Activated naive CD4-positive, alpha-beta T cell (primary cell): ENCODE measurements at places on chromosomes 2 and 18.
A peak's percentile ranks its signal among the peaks of the same experiment; 100 is the strongest.

- no peak for DNase-seq
Measured at GRCh38 chr2:100198461-100199230, 56.3 kb upstream of the AFF3 start.

- no peak for DNase-seq
Measured at GRCh38 chr2:34985474-34985873, 1370.1 kb upstream of the CRIM1 start.

- no peak for DNase-seq
Measured at GRCh38 chr2:6791682-6792081, 74.0 kb downstream of the CMPK2 start.

- DNase-seq, result no peak
Measured at GRCh38 chr18:6741232-6741663, 11.7 kb downstream of the ARHGAP28 start.

DNA sequence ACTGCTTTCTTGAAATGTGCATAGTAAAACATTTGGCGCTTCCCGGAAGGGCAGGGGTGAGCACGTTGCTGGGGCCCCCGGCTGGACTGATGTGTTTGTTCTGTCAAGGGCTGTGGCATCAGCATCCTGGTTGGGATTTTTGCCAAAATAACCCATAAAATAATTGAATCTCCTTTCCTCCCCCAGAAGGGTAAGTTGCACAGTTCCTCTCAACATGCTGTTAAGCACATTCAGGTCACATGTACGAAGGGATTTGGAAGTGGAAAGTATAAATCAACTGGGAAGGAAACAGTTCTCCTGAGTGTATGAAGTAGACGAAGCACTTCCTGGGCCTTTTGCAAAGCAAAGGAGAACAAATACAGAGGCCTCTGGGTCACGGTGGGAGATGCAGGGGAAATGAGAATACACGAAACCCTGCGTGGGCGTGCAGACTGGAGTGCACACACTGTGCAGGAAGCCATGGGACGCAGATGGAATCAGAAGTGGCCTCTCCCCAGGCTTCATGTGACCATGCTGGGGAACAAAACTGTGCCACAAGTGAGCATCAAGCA is 183.9 kb downstream of the LPIN1 start:
- no peak for DNase-seq

DNA sequence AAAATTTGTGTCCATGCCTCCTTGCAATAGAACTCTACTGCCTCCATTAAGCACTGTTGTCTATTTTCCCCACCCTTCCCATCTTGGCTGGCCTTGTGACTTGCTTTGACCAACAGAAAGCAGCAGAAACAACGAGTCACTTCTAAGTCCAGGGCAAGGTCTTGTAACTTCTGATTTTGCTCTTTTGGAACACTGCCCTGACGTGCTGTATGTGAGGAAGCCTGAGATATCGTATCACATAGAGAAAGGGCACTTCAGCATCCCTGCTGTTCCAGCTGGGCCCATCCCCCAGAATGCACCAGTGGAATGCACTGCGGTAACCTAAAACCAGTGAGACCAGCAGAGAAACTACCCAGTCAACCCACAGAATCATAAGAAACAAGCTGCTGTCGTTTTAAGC is 28.1 kb downstream of the NCKAP1 start:
- DNase-seq, result no peak

GRCh38 chr18:79493211-79493800 is 97.6 kb downstream of the NFATC1 start:
- no peak for DNase-seq

GRCh38 chr2:217332866-217333265 is 473.0 kb upstream of the TNP1 start:
- DNase-seq, result no peak

DNA sequence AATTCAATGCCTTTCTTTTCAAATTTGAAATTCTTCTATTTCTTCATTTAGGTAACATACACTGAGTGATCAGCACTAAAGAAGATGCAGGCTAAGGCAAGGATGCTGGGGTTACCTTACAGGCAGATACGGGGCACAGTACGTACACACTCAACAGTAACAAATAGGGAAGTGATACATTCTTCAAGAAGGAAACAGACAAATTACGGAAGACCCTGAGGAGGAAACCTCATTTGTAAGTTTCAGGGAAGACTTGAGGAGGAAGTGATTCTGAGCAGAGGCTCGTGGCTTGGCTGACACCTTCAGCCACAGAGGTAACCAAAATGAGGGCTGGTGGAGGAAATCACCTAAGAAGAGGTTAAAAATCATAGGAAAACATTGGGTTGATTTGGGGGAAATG is 1108.3 kb upstream of the KLHL29 start:
- DNase-seq, result no peak

GRCh38 chr18:27004056-27004829 is 138.7 kb upstream of the AQP4 start:
- DNase-seq, result no peak

GRCh38 chr2:10951558-10952414 is 40.1 kb downstream of the KCNF1 start:
- no peak for DNase-seq

DNA sequence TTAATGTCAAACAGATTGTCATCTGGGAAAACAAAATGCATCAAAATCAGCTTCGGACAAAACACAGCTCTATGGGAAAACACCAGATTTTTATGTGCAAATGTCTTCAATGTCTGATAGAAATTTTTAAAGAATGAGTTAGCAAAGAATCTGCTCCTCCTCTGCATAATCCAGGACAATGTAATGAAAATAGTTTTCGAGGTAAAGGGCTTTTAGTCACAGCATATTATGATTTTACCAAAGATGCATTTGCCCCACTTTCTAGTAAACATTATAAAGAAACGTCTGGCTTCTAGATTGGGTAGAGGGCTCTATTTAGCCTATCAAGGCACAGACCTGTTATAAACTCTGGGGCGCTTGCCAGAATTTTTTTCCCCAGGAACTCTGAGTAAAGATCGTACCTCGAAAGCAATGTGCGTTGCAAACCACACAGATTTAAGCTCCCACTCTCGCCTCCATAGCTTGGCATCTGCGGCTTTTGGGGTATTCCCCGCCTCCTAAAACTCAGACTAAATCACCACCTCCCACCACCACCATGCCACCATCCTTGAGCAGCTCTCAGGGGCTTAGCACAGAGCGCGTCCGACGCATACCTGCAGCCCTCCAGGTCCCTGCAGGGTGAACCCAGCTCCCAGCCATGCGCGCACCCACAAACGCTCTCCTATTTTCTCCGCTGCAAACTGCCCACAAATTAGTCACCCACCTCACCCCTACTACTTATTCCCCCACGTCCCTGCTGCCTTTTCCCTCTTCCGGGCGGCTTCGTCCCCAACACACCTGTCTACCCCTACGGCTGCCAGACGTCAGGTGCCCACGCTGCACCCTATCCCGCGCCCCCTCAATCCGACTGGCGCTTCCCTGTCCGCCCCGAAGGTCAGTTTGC is 829 bp downstream of the ACVR1C start:
- peak; percentile 22 for DNase-seq

GRCh38 chr2:218282173-218282991 is 9.9 kb downstream of the TMBIM1 start:
- no peak for DNase-seq

DNA sequence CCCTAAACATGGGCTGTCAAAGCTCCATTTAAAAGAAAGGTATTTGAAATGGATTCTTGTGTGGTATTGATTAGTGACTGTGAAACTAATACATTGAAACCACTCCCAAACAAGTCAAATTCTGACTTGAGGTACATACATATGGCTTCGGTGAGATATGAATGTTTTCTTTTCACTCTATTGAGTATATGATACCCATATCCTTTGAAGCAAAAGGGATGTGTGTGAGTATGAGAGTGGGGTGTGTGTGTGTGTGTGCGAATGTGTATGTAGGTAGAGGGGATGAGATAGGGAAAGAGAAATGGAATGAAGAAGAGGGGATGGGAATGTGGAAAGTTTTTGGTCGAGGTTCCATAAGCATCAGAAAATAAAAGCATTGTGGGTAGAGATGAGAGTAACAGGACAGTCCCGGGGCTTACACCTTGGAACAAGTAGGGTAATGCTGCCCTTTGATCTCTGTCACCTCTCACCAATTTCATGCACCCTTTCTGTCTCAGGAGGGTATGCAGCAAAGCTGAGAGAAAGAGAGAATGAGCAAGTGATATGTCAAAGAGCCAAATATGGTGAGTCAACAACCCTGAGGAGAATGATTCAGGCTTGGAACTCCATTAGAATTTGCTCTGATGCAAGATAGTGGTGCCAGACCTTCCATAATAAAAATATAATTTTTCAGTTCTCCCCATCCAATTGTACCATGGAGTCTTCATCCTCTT is 64.0 kb upstream of the ZEB2 start:
- DNase-seq, result no peak

GRCh38 chr2:212005085-212005671 is 533.4 kb downstream of the ERBB4 start:
- no peak for DNase-seq

GRCh38 chr2:173747035-173747434 is 218.1 kb downstream of the SP3 start:
- no peak for DNase-seq

GRCh38 chr2:118936306-118936705 is 5.7 kb upstream of the MARCO start:
- DNase-seq, result no peak

- no peak for DNase-seq
Measured at GRCh38 chr18:21735452-21736015, 5.1 kb upstream of the MIB1 start.

- DNase-seq, result no peak
Measured at GRCh38 chr2:70516596-70516995, 37.0 kb downstream of the TGFA start.

GRCh38 chr2:24517247-24517646 is 26.2 kb downstream of the NCOA1 start:
- DNase-seq, result no peak

DNA sequence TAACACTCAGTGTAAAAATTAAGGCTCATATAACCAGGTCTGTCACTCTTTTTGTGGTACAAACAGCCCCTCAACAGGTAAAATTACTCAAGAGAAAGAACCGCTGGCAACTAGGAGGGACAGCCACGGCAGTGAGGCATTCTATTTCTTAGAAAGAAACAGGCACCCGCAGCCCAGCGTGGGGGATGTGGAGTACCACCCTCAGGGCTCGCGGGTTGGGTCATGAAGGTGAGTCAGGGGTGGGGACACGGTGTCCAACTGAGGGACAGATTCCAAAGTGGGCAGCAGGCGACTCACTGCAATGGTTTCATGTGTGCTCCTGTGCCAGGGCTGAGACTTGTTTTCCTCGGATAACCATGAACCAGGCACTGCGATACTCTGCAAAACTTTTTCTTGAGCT is 129.4 kb downstream of the DTNB start:
- DNase-seq, result no peak

DNA sequence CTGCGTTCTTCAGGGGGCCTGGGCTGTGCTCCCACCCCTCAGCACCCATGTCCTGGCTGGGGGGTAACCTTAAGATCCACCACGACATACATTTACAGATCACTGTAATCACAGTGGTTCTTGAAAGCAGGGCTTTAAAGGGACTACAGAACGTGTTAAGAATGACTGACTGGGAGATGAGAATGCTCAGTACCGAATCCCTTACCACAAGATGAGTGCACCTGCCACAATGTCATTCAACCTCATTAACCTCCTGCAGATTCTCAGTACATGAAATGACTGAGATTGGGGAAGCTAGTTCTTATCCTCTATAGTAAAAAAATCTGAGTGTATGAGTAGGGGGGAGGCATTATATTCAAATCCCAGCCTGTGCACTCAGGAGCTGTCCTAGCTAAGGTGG is 10.5 kb upstream of the PIEZO2 start:
- DNase-seq, result no peak

GRCh38 chr2:241814643-241815476 is 5.9 kb downstream of the NEU4 start:
- DNase-seq, result no peak

DNA sequence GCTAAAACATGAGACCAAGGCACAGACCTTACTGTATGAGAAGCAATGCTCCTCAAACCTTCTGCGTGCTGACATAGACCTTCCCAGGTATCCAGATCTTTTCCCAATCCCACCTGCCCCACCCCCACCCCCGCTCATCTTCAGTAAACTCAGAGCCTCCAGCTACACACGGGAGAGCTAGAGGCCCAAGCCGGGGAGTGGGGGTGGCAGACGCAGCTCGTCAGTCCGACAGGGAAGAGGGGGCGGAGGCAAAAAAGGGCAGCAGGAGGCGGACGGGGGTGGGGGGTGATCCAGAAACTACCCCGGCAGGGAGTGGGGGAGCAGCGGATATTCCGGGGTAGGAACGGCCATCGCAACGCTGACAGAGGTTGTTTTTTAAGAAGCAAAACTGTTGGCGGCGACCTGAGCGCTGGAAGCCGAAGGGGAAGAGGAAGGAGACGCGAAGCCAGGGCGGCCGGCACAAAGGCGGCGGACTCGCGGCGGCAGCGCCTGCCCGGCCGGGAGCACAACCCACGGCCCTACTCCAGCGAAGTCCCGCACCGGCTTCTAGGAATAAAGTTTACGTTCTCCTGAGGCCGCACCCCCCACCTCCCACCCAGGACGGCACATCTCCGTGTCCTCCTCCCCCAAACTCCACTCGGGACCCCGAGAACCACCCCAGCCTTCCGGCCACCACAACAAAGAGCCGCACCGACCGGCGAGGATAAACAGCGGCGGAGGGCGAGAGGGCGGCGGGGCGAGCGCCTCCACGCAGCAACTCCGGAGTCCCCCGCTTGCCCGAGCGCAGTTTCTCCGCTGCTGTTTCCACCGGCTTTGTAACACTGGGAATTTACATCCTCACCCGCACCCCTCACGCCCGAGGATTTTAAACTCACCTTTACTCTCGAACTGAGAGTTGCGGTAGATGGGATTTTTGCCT is 722 bp downstream of the BAZ2B start:
- no peak for DNase-seq

DNA sequence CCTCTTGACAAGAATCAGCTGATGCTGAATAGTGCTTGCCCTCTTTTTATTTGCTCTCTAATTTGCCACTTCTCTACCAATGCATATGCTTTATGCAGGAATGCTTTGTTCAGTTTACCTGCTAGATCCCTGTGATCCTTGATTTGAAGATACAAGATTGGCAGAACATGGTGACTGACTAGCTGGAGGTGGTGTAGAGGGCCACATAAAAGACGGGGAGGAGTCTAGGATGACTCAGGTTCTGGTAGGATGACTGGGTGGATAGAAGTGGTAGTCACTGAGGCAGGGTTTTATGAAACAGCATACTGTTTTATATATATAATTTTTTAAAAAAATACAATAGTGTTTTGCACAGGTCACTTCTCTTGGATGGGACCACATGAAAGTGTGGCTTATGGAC is 6.3 kb upstream of the ADGRF3 start:
- no peak for DNase-seq

DNA sequence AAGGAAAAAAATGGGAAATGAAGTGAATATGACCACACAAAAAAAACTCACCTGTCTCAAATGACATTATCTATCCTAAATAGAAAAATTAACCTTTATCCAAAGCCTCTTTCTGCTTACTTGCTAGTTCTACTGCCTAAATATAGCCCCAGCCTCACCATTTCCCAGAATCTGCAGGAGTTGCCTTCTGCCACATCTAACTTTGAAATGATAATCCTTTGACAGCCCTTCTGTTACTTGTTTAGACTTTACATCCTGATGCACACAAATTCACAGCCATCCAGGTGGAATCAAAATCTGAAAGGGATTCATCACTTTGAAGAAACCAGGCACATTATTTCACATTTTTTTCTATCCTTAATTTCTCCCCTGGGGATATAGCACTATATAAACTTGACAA is 1356.2 kb upstream of the NXPH2 start:
- DNase-seq, result no peak
